Stimulated activated CD8-positive, alpha-beta memory T cell treated with anti-CD3 and anti-CD28 coated beads, Interleukin-2, amount 100 ng/mL, for 48 hours (primary cell): ENCODE measurements at places on chromosomes 4 and X.

- no peak for DNase-seq
These were observed 19.9 kb downstream of the IQSEC2 start for GRCh38 chrX:53261355-53261972.

DNA sequence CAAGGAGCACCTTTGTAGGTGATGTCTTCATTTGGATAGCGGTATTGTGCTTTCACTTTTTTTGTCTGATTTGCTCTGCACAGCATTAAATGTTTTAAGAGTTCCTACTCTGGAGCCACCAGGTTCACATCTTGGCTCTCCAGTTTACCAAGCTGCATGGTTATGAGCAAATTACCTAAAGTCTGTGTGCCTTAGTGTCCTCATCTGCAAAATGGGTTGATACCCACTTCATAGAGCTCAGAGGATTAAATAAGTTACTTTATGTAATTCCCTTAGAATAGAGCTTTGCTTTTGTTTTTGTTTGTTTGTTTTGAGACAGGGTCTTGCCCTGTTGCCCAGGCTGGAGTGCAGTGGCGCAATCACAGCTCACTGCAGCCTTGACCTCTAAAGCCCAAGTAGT is 58.2 kb downstream of the UBE2K start:
- no peak for DNase-seq

- DNase-seq, result no peak
These were observed 30.2 kb upstream of the CYP4V2 start for GRCh38 chr4:186161138-186161537.

DNA sequence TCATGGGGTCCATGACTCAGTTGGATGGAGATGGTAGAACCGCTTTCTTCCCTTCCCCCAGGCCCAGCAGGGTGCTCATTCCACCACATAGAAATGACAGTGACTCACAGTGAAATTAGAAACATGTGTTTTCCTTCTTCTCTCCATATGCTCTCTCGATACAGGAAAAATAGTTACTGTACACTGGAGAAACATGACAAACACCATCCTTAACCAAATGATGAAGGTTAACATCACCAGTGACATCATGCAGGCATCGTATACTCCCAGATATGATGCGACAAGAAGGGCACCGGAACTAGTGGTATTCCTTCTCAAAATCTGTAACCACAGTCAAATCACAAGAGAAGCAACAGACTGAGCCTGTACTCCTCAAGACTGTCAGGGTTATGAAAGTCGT is 11.7 kb upstream of the RAB40A start:
- no peak for DNase-seq

GRCh38 chr4:129862461-129862860 is 766.5 kb downstream of the C4orf33 start:
- DNase-seq, result no peak

DNA sequence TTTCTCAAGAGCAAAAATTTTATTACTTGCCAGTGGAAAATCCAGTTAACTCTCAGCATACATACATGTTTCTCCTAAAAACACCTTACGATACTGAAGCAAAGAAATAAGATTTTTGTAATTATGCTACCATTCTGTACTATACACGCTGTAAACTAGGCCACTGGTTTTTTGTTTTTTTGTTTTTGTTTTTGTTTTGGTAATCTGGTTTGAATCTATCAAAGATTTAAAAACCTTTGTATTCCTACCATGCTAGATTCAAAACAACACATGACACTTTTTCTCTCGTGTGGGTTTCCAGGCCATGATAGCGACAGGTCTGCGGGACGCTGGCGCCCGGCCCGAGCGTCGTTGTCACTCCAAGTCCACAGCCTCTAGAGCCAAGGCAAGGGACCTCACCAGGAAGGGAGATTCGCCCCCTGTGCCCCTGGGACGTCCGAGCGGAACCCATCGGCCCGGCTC is 723 bp downstream of the TMEM192 start:
- DNase-seq, result no peak

DNA sequence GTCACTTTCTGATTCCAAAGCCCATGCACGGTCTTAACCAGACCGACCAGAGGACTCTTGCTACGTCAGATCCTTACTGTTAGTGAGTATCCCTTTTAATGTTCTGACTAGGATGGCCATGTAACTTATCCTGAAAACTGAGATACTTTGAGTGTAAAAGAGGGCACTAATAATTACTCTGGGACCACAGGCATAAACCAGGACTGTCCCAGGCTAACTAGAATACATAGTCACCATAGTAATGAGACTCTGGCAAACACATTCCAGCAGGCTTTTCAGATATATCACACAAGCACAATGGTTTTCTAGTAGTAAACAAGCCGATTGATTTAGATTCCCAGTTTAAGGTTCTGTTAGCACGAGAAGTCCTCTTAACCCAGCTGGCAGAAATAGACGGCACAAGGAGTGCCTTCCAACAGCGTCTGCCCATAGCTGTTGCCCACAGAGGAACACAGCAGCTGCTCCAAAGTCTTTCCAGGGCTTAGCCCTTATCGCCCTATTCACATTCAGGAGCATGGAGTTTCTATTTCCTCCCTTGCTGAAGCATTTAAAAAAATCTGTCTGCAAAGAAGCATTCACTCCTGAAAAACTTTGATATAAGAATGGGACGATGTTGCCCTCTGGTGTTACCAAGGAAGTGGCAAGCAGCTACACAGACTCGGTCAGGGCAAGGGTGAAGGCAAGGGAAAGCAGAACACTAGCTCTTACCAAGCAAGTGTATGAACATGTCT is 92.4 kb downstream of the CXCL13 start:
- no peak for DNase-seq

DNA sequence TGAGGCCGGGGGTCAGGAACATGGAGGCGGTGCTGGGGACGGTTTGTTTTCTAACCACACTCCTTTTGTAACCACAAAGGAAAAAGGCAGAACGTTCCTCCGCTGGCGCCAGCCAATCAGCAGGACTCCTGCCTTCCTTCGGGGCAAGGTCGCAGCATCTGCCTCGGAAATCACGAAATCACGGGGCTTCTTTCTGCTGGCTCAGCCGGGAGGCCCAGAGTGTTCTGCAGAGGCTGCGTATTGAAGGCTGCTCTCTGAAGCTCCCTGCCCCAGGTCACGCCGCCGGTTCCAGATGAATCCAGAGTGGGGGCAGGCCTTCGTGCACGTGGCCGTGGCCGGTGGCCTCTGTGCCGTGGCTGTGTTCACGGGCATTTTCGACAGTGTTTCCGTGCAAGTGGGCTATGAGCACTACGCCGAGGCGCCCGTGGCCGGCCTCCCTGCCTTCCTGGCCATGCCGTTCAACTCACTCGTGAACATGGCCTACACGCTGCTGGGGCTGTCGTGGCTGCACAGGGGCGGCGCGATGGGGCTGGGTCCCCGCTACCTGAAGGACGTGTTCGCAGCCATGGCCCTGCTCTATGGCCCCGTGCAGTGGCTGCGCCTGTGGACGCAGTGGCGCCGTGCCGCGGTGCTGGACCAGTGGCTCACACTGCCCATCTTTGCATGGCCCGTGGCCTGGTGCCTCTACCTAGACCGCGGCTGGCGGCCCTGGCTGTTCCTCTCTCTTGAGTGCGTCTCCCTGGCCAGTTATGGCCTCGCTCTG is 9.4 kb downstream of the TMEM187 start:
- peak; percentile 42 for DNase-seq

GRCh38 chr4:45688341-45688740 is 435.5 kb downstream of the GABRG1 start:
- no peak for DNase-seq

DNA sequence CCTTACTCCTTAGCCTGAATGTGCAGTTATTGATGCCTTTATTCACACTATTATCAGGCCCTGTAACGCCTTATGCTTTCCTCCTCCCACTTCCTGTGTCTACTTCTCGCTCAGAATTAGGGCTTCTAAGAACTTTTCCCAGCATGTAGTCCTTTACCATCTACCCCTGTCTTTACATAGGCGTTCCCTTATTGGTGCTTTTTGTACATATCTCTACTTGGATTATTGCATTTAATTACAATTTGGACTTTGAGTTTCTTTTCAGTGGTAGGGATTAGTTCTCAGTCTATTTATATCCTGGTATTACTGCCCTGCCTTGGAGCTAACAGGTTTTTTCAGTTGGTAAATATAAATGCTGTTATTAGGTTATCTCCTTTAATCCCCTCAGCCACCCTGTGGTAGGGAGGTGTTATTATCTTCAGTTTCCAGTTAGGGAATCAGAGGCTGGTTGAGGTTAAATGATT is 84.0 kb downstream of the RBPJ start:
- DNase-seq, result no peak

- no peak for DNase-seq
These were observed 107.0 kb upstream of the EPHA5 start for GRCh38 chr4:65777270-65777669.

GRCh38 chr4:177737387-177737940 is 295.2 kb upstream of the AGA start:
- no peak for DNase-seq

- no peak for DNase-seq
These were observed 52.3 kb downstream of the CD99L2 start for GRCh38 chrX:150846130-150846529.

GRCh38 chr4:139457318-139457717 is 3.4 kb downstream of the RAB33B start:
- DNase-seq, result no peak

- DNase-seq, result no peak
These were observed 1.1 kb downstream of the CXCL1 start for GRCh38 chr4:73870260-73870659.

- no peak for DNase-seq
These were observed 17.1 kb downstream of the RPS6KA6 start for GRCh38 chrX:84170931-84171330.

DNA sequence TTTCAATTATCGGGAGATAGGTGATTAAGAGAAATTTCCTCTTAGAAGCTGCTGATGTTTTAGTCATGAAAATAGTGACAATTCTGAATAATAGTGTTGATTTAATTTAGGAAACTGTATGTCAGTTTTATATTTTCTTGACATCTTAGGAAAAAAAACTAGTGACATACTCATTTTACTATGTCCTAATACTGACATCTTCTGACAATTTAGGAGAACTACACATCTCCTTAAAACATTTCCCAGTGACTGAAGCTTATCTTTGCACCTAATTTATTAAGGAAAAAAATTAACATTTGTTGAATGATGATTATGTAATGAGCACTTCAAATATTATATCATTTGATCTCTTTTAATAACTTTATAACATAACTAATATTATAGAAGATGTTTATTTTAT is 42.0 kb upstream of the RBMXL3 start:
- DNase-seq, result no peak

- DNase-seq, result no peak
These were observed 131.3 kb downstream of the SLC7A11 start for GRCh38 chr4:138110815-138111214.

DNA sequence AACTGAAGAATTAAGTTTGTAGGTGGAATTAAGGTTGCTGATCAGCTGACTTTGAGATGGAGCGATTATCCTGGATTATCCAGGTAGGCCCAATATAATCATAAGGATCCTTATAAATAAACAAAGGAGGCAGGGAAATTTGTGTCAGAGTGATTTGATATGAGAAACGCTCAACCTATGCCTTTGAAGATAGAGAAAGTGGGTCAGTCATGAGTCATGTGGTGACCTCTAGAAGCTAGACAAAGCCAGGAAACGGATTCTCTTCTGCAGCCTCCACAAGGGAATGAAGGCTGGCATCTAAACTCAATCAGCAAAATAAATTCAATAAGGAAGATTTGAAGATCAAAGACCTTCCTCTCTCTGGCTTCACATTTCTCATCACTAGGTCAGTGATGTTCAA is 41.5 kb upstream of the SMIM10 start:
- DNase-seq, result no peak

- DNase-seq, result no peak
These were observed 29.3 kb upstream of the PTPN13 start for GRCh38 chr4:86564795-86565194.

- DNase-seq, result no peak
These were observed 152.3 kb downstream of the ADAM29 start for GRCh38 chr4:175070444-175070843.

DNA sequence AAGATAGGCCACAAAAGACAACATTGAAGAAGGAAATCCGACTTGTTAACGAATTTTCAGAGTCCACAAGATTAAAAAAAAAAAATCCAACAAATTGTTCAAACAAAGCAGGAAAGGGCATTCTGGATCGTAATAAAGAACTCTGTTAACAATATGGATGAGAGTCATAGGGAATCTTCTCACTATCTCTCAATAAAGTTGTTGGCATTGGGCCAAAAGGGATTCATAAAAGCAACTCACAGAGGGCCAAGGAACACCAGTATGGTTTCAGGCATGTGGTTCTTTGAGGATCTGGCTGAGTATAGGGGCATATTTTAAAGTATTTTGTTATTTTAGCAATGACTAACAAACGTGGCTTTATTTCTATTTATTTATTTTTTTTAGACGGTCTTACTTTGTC is 49.5 kb downstream of the SHISA3 start:
- DNase-seq, result no peak

DNA sequence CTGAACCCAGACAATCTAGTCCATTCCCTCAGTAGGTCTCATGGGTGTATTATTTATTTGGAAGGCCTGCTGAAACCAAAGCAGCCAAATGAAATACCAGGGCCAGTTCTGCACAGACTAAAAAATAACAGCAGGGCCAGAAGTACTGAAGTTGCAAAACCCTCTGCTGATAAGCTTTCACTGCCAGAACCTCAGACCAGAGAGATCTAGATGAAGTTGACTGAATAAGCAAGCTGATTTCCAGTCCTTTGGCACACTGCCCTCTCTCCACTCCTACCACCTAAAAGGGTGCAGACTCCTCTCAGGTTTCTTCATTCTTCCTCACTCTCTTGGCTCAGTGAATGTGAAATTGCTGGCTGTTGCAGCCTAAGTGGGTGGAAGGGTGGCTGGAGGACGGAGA is 276.7 kb upstream of the KLF3 start:
- DNase-seq, result no peak

DNA sequence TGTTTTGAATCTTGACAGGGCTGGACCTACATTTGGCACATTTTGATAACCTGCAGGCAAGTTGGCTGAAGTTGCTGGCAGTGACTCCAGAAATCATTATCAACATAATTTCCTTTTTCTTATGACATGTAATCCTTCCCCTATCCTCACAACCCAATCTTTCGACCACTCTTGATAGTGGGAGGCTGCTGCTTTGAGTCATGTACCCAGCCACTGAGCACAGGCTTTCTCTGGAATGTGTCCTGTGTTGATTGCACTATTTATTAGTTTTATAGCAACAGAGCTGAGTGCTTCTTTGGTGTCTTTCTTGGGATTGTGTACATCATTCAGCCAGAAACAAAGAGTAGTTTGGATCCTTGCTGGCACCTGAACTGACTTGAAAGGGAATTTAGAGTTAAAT is 183.1 kb upstream of the LEF1 start:
- DNase-seq, result no peak

GRCh38 chrX:140346729-140347128 is 158.1 kb downstream of the SOX3 start:
- no peak for DNase-seq

DNA sequence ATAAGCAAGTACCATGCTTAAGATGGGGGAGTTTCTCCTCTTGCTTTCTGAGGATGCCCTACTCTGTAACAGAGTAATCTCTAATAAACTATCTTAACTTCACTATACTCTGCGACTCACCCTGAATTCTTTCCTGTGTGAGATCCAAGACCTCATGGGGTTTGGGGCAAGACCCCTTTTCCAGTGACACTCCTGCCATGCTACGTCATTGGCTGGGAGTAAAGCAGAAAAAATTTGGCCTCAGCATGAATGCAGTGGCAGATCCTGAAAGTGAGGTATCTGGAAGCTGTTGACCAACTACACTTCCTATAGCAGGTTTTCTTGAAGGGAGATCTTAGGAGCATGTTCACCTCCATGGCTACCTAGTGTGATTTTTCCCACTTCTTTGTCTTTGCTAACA is 109.1 kb upstream of the MED14 start:
- DNase-seq, result no peak
